ENCODE measurements at places on chromosomes 16 and 17.

DNA sequence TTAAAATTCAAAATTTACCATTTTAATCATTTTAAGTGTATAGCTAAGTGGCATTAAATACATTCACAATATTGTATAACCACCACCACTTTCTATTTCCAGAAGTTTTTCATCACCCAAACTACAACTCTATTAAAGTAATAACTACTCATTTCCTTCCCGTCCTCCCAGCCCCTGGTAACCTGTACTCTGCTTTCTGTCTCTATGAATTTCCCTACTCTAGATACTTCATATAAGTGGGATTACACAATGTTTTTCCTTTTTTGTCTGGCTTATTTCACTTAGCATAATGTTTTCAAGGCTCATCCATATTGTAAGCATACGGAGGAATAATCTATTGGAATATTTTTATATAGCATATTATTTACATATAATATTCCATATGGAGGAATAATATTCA, 29.7 kb downstream of the ESRP2 start:
- DNase-seq: no peak

DNA sequence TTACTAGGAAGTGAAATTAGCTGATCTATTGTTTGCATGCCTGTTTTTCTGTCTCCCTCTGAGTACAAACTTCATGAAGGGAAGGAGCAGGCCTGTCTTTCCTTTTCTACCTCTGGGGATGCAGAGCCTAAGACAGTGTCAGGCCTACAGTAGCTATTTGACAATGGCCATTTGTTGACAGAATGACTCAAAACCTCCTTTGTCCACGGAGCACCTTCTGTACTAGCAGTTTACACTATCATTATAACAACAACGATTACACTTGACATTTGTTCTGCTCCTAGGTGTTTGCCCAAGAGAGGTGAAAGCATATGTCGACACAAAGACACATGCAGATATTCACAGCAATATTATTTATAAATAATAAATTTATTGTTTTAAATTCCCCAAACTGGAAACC, 132.3 kb upstream of the IRX3 start:
- no peak for DNase-seq

DNA sequence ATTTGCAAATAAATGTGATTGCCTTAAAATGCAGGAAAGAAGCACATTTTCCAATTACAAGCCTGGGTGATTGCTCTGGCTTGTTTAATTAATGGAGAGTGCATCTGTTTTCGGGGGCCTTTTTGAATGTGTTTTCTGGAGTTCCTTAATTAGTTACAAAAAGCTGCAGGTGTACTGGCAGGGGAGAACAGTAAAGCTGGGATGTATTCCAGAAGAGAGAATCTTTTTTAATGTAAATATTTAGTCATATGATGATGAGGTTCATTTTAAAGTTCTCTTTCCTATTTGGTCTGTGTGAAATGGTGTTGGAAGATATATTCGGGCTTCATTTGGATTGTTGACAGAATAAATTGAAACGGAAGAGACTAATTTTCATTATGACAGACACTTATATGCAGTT, 70.9 kb upstream of the N4BP1 start:
- no peak for DNase-seq

DNA sequence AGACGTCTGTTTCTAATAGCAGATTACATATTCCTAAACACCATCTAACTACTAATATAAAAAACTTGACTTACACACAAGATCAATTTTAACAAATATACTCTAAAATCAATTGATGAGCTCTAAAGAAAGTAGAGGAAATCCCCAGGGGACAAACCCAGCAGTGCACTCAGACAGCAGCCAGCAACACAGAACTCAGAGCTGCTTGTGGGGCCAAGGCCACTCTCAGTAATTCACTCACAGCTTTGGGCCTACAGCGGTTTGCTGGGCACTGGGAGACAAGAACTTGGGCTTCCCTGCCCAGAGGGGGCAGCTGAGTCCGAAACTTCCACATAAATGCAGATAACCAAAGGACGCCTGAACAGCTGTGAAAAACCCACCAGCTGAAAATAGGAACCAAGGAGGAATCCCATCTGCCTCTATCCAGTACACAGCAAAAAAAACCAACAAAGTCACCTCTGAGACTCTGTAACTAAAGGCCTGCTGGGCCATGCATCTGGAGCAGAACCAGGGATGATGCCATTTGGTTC, 21.4 kb downstream of the NPLOC4 start:
- DNase-seq: no peak

GRCh38 chr17:78795861-78796516, 13.9 kb upstream of the CYTH1 start:
- DNase-seq: no peak
